ENCODE measurements at places on chromosomes 6 and 20.

GRCh38 chr20:49915118-49915379 is 280 bp downstream of the SPATA2 start:
- no peak for DNase-seq

GRCh38 chr20:36311141-36311853 is 5.2 kb downstream of the DLGAP4 start:
- no peak for DNase-seq

DNA sequence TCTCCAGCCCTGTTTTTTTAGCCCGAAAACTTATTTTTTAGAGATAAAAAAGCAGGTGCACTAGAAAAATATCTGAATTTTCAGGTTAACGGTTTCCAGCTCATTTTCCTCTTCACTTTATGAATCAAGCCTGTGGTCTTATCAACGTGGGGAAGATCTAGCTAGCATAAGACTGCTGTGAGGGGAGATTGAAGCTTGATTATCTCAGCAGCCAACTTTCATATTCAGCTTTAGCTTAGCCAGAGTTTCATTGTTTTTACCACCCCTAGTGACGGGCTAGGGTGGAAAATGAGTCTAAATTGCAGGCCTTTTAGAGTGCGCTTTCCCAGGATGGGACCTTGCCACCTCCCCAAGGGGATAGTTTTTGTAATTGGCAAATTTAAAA is 11.9 kb upstream of the RBM38 start:
- DNase-seq = no peak

GRCh38 chr20:61974357-61974665 is 91.4 kb downstream of the TAF4 start:
- no peak for DNase-seq

DNA sequence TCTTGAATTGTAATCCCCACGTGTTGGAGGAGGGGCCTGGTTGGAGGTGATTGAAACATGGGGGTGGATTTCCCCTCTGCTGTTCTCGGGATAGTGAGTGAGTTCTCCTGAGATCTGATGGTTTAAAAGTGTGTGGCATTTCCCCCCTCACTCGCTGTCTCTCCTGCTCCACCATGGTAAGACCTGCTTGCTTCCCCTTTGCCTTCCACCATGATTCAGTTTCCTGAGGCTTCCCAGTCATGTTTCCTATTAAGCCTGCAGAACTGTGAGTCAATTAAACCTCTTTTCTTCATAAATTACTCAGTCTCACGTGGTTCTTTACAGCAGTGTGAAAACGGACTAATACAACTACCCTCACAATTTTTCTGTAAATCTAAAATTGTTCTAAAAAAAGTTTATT is 26.8 kb upstream of the FAM184A start:
- DNase-seq = no peak

GRCh38 chr6:135576055-135576454 is 78.5 kb upstream of the AHI1 start:
- DNase-seq = peak; percentile 54

- no peak for DNase-seq
These were observed 158.4 kb downstream of the ZDHHC14 start for GRCh38 chr6:157539421-157539822.

DNA sequence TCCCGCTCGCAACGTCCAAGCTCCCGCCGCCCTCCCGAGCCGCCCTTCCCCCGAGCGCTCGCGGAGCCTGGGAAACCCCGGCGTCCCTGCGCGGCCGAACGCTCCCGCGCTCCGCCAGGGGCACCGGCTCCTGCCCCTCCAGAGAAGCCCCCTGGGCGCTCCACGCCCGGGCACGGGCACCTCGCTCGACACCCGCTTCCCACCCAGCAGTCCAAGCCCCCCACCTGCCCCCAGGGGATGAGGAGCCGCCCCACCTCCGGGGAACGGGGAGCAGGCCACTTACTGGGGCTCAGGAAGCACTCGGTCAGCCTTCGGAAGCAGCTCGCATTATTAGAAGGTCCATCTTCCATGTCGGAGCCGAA is 1.4 kb downstream of the PDE10A start:
- no peak for DNase-seq

GRCh38 chr6:170421921-170422320 is 115.4 kb downstream of the FAM120B start:
- DNase-seq = no peak

DNA sequence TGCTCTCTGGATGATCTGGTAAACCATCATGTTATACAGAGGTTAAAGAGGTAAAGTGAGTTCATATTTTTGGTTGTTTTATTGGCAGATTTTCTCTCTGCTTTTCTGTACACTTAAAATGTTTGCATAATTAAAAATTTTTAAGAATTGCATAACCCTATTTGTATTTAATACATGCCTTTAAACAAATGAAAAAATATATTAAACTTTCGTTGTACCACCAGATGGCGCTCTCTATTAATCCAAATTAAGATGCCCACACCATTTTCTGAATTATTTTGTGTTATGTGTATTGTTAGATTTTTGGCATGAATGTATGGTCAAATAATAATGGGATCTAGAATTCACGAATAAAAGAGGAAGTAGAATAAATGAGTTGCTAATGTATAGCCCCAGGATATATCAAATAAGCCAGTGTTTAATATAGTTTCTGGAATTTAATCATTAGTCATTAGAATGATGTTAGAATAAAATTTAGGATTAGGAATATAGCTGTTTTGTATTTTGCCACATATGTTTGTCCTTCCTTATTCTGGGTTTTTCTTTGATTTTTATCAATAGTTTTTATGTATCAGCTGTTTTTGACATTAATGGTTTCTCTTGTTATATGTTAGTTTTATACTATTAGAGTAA is 38.9 kb downstream of the SMAP1 start:
- DNase-seq = peak; percentile 43

GRCh38 chr6:76914737-76915136 is 548.6 kb downstream of the HTR1B start:
- DNase-seq = peak; percentile 33

- DNase-seq = peak; percentile 53
These were observed 21.1 kb downstream of the MRPL14 start for GRCh38 chr6:44105993-44106740.

DNA sequence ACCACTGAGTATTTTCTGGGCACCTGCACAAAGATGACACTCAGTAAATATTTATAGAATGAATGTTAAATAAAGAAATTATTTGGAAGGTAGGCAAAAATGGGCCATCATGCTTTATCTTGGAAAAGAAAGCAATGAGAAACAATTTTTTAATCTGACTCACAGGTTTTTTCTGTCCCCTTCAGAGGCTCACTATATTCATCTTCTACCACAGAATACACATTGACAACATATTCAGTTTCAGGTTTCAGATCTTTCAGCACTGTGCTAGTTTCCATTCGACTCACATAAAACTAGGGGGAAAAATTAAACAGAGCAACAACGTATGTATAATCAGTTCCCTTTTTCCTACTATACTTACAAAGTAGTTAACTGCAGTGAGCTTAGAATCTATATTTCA is 58.3 kb downstream of the COL12A1 start:
- no peak for DNase-seq

- DNase-seq = no peak
These were observed 37.1 kb downstream of the PROKR2 start for GRCh38 chr20:5279661-5280060.

DNA sequence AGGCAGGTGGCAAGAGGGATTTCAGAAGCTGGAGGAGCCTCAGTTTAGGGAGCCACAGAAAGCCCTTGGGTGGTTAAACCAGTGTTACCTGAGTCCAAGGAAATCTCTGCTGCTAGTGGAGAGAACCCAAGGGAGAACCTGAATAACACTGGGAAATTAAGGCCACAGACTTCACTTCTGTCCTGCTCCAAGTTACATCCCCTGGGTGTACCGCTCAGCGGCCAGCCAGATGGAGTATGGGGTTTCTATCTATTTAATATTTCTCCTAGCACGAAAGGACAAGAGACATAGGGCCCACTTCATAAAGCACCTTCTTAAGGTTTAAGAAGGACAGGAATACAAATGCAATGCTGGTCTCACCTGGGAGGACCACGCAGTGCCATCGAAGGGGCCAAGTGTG is 5.8 kb upstream of the CNKSR3 start:
- DNase-seq = no peak

DNA sequence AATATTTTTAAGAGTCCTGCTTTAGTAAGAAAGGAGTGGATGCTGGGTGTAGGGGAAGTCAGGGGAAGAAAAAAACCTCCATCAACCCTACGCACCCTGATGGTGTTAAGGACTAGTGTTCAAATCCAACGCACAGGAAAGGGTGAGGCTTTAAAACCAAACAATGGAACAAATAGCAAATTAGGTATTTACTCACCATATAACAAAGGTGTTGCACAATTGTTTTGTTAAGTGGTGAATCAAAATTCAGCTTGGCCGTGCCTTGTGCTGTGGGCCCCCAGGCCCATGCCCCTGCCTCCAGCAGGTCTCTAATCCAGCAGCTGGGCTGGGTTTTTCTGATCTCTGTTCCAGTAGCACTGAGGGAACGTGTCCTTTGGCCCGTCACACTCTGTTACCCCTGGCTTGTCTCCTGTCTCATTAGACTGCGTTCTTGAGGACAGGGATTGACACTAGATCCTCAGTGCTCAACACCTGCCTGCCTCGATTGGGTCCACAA is 11.8 kb downstream of the FAM83D start:
- no peak for DNase-seq

- DNase-seq = no peak
These were observed 13.2 kb upstream of the TBC1D32 start for GRCh38 chr6:121347484-121347883.

DNA sequence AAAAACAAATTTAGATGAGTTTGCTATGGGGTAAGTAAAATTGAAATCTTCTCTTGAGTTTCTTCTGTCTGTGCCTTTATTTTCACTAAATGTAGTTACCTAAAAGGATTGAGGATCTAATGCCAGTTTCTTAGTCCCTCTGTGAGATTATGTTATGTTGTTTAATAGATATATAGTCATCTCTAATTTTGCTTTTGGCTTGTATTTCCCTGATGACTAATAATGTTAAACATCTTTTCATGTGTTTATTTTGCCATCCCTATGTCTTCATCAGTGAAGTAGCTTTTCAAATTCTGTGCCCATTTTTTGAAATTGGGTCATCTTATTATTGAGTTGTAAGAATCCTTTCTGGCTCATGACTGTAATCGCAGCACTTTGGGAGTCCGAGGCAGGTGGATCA is 13.7 kb downstream of the QRSL1 start:
- DNase-seq = peak; percentile 4

- no peak for DNase-seq
These were observed 6.0 kb downstream of the MLN start for GRCh38 chr6:33797626-33798342.

DNA sequence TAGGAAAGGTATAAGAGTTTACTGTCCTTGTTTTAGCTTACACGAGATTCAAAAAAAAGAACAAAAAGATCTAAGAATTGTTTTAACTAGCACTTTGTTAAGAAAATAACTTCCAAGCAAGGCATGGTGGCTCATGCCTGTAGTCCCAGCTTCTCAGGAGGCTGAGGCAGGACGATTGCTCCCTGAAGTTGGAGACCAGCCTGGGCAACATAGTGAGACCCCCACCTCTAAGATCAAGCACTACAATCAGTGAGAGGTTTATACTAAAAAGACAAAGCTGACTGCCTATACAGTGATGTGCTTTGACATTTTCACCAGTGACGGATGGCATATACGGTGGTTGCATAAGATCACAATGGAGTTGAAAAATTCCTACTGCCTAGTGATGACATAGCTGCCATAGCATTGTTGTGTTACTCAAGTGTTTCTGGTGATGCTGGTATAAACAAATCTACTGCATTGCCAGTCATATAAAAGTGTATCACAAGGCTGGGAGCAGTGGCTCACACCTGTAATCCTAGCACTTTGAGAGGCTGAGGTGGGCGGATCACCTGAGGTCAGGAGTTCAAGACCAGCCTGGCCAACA is 68.6 kb downstream of the B4GALT5 start:
- peak; percentile 73 for DNase-seq

GRCh38 chr20:1122388-1123315 is 4.2 kb downstream of the PSMF1 start:
- DNase-seq = peak; percentile 36

DNA sequence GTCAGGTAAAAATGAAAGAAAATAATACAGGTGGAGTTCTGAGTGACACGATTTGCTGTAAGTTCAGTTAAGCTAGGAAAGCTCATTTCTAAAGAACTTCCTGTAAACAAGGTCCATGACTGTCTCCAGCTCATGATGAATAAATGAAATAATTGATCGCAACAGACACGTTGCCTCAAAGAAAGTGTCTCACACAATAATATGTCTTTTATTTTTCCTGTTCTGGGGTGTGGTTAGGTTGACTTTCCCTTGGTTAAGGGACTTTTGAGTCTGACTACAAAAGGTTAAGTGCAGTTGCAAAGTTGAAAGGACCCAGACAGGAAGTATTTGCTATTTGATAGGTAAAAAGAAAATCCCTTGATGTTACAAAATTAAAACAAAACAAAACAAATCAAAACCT is 304.2 kb upstream of the PRDM1 start:
- no peak for DNase-seq

- no peak for DNase-seq
These were observed 302.0 kb downstream of the NRN1 start for GRCh38 chr6:5704708-5705107.

GRCh38 chr20:36251426-36251825 is 15.1 kb downstream of the AAR2 start:
- no peak for DNase-seq

- no peak for DNase-seq
These were observed 139.9 kb upstream of the SLC22A23 start for GRCh38 chr6:3596766-3597165.

DNA sequence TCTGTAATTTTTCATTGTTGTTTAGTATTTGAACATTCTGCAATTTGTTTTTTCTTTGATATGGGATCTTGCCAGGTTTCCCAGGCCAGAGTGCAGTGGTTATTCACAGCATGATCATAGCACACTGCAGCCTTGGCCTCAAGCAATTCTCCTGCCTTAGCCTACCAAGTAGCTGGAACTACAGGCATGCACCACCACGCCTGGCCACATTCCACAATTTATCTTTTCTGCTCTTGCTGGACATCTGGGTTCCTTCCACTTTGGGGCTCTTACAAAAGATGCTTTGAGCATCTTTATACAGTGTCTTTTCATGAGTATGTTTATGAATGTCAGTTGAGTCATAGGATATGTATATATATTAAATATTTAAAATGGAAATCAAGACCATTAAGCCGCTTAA is 42.0 kb downstream of the PGM3 start:
- peak; percentile 59 for DNase-seq
